ENCODE measurements at places on chromosomes 2 and 18. TPM values are rescaled to one million over a fixed set of nuclear protein-coding genes. Genes with fewer than 3 reads are reported as not detected.

COL3A1 gene
- total RNA-seq: 86.4 TPM

NAGK gene
- 45.5 TPM for total RNA-seq

REG3A gene
- total RNA-seq: not detected

LAMA3 gene
- total RNA-seq: 6.4 TPM

TGFA gene
- total RNA-seq: 1.7 TPM

ASAP2 gene
- 20.3 TPM for total RNA-seq

SDC1 gene
- total RNA-seq: 0.24 TPM

KYNU gene
- total RNA-seq: 0.94 TPM

WNT10A gene
- 1.2 TPM for total RNA-seq

PCARE gene
- total RNA-seq: 0.79 TPM

MSH2 gene
- 4.3 TPM for total RNA-seq

FAM228A gene
- total RNA-seq: 1.8 TPM

CHRNG gene
- not detected for total RNA-seq

ATRAID gene
- total RNA-seq: 193 TPM

PLCL1 gene
- 26.8 TPM for total RNA-seq

RSAD2 gene
- 1.5 TPM for total RNA-seq

MPP4 gene
- total RNA-seq: 0.35 TPM

HAAO gene
- total RNA-seq: 1.4 TPM

QPCT gene
- 10.1 TPM for total RNA-seq

ALPI gene
- not detected for total RNA-seq

DCDC2C gene
- not detected for total RNA-seq

UCN gene
- total RNA-seq: 2.6 TPM

ACVR1 gene
- total RNA-seq: 36.8 TPM

MTX2 gene
- total RNA-seq: 36.7 TPM

FEV gene
- total RNA-seq: not detected

CCDC68 gene
- 7.3 TPM for total RNA-seq

Measured in right atrium auricular region (tissue), 2 donors.